ENCODE measurements at places on chromosomes 3 and 15.
A peak's percentile ranks its signal among the peaks of the same experiment; 100 is the strongest.

DNA sequence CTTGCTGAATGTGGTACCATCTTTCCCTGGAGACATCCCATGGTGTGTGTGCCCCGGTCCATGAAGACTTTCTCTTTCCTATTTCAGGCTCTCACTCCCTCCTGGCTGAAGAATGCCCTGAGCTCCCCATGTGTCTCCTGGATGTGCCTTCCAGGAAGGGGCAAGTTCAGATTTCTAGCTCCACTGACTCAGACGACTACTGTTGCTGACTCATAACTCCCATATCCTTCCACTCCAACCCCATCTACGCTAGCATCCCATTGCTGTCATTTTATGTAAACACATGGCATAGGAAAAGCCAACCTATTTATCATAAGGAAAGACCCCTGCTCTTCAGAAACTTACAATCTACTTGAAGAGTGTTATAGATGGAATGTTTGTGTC lies 95.0 kb downstream of the ADCY5 start:
- no peak for DNase-seq

DNA sequence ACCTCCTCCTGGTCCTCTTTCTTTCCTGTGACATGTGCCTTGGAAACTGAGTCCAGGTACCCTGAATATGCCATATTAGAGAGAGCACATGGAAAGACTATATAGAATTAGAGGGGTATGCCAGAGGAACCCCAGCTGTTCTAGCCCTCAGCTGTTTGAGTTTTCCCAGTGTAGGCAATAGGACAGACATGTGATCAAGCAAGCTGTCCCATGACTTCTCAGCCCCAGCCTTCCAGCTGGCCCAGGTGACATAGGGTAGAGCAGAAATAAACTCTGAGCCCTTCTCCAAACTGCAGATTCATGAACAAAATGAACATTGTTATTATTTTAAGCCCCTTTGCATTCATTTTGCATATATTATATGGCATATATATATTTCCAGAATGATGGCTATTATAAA lies 118.7 kb downstream of the PPM1L start:
- no peak for DNase-seq

GRCh38 chr3:124748560-124749198 lies 18.4 kb downstream of the UMPS start:
- no peak for DNase-seq

GRCh38 chr3:64440498-64440897 lies 215.2 kb upstream of the PRICKLE2 start:
- DNase-seq = no peak

DNA sequence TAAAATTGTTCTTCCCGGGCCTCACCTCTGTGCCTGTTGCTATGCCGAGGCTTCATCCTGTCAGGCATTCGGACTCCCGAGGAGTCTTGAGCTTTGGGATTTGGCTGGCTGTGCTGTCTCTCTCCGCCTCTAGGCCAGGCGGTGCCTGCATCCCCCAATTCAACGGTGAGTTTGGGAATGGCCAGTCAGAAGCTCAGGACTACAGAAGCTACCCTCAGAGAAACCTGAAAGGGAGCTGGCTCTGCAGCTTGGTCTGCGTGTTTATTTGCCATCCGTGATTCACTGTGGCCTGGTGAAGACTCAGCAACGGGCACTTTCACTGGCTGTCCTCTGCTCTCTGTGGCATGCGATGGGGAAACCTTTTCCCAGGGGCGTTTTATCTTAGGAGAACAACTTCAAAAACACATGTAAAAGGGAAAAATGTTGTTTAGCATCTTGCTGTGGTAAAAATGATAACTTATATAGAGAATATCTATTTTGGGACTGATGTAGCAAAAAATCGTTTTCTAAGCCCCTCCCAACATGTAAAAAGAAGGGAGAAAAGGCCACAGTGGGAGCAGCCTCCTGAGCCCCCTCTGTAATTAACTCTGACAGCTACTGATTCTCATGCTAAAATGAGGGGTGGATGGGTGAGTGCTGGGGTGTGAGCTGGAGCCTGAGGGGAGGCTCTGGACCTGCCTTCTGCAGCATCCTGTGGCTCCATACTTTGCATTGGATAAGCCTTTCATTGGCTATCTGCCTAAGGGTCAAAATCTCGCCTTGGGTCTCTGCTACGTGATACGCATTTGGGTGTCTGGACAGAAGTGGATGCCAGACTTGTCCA lies 103.4 kb upstream of the KLHL25 start:
- no peak for DNase-seq

DNA sequence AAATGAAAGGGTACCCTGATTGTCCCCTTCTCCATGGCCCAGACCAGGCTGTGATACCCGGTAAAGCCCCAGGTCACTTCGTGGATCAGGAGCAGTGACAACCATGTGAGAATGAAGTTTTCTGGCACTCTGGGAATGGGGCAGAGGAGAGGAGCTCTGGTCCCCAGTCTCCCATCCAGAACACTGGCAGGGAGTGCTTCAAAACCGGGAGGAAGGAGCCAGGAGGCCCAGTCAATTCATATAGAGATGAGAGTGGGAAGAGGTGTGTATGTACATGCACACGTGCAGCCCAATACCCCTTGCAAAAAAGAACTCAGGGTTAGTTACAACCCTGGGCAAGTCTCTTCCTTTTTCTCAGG lies 101.4 kb upstream of the TLE3 start:
- no peak for DNase-seq

- DNase-seq = no peak
Observed at GRCh38 chr3:131535131-131535530, 32.4 kb upstream of the MRPL3 start.

DNA sequence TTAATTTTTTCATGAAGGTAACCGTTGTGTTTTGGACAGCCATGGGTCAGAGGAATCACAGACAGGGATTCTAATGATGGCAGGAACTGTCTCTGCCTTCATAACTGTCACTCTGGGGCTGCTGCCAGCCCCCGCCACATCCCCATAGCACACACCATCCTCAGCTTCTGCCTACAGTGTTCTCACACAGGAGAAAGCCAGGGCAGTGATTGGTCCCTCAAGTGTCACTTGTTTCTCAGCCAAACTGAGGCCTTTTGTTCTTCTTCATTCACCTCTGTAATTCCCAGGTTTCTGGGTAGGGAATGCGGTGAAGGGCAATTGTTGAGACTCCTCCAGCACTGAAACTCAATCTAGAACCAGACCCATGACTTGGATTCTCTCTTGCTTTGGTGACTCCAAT lies 65.4 kb upstream of the C3orf80 start:
- DNase-seq = no peak

DNA sequence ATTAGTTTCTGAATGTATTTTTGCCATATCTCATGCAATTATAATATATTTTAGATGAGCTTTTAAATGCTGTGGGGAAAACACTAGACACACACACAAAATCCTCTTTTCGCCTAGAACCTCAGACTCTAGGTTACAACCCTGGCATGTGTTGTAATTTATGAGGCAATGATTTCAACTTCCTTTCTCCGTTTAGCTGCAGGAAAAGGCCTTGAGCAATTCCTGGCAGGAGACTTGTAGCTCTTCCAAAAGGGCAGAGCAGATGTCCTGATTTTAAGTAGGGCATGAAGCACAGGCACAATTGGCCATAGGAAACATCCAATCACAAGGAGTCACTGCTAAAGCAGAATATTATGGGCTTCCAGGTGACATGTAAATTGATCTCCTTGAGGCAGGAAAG lies 82.0 kb downstream of the GPR156 start:
- no peak for DNase-seq

- no peak for DNase-seq
Observed at GRCh38 chr15:79962178-79962577, 8.8 kb downstream of the BCL2A1 start.

GRCh38 chr3:15973940-15974339 lies 176.2 kb upstream of the ANKRD28 start:
- no peak for DNase-seq

DNA sequence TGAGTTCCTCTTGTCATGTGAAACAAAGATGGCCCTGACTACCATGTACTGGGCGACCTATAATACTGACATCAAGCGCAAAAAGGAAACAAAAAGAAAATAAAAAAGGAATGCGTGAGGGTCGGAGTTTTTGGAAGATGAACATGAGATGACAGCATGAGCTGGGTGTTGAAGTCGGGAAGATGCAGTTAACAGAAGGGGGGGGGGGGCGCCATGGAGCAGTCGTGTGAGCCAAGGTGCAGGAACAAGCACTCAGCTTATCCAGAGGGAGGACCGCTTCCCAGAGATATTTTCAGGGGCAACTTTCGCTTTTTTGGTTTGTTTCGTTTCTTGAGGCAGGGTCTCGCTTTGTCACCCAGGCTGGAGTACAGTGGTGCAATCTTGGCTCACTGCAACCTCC lies 110.2 kb downstream of the RORA start:
- no peak for DNase-seq

- DNase-seq = no peak
Observed at GRCh38 chr15:43483297-43484128, 9.4 kb downstream of the TP53BP1 start.

GRCh38 chr3:37752649-37753025 lies 109.0 kb upstream of the CTDSPL start:
- no peak for DNase-seq

GRCh38 chr3:116873142-116873541 lies 163.6 kb downstream of the TUSC7 start:
- DNase-seq = no peak

DNA sequence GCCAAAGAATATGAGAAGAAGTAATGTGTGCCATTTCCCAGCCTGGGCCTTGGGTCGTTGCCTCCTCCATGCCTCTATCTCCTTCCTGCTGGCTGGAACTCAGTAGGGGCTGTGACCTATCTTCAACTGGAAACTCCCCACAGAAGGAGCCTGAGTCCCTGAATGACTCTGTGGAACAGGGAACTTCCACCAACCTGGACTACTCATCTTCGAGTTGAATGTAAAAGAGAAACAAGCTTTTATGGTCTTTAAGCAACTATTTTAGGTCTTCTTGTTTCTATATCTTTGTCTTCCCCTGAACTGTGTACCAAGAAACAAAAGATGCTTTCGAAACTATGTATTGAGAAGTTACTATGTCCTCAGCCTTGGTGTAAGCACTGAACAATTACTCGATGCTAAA lies 355.3 kb upstream of the NR2F2 start:
- DNase-seq = no peak

DNA sequence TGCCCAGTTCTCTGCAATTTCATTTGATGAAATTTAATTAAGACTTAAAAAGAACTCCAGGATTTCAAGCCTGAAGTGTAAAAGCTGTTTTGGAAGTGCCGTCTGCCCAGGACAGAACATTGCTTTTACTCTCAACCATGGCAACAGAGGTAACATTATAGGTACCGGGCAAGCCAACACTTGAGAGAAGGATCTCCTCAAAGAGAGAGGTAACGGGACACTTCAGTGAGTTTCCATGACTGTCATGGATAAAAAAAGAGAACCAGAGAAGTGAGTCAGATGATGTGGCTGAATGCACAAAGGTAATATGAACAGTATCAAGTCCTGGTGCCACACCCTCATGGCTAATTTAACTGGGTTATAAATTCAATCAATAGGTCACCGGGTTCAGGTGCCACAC lies 130.2 kb upstream of the LMOD3 start:
- DNase-seq = no peak

DNA sequence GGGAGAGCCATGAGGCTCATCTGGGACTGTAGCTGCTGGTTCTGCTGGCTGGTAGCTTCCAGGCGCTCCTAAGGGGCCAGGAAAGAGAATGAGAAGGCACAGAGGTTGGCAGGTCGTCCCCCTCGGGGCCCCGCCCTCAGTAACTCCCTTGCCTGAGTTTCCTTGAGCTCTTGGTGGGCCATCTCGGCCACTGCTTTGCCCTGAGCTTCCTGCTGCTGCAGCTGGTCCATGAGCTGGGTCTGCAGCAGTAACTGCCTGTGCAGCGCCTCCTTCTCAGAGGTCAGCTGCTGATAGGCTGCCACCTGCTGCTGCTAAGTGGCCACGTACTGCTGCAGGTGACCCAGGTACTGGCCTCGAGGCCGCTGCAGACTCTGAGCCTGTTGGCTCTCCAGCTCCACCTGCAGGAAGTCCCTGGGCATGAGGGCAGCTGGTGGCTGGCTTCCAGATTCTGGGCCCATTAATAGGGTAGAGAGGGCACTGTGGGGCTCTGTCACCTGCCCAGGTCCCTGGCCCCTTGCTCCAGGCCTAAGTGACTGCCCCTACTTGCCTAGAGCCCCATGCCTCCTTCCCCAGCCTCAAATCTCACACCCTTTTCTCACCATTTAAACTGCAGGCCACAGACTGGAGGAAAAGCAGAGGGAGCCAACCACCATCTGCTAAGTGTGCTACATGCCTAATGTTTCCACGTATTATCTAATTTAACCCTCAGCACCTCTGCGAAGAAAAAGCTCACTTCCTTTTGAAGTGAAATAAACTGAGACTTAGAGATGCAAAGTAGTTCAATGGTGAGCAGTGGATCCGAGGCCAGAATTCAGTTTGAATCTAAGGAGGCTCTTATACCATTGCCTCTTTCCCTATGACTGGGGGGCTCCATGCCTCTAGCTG lies 10.8 kb upstream of the VPS33B start:
- DNase-seq = peak; percentile 49

- no peak for DNase-seq
Observed at GRCh38 chr15:27438403-27439375, 467.7 kb downstream of the GABRG3 start.

- no peak for DNase-seq
Observed at GRCh38 chr3:23430781-23431398, 227.8 kb downstream of the UBE2E2 start.

DNA sequence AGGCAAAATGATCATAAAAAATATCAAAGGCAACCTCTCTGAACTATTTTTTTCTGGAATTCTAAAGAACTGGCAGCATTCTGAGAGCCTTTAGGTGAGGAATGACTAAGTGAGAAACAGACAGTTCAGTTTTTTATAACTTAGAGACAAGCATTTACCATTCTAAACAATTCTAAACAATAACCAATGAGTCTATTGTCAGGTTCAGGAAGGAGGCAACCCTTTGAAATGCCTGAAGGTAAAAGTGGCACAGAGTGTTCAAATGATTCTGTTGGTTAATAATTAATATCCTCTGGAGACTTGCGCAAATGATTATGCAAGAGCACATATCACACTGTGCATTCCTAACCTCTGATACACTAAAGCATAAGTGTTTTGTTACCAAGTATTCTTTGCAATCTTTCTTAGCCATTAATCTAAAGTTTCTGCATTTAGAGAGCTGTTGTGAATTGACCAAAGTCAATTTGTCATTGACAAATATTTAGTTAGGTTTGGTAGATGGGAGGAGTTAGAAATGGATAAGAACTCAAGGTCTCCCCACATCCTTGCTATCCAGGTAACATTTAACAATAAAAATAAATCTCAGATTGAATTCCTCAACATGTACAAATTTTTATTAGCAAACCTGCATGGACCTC lies 9.2 kb upstream of the TGFBR2 start:
- DNase-seq = no peak

DNA sequence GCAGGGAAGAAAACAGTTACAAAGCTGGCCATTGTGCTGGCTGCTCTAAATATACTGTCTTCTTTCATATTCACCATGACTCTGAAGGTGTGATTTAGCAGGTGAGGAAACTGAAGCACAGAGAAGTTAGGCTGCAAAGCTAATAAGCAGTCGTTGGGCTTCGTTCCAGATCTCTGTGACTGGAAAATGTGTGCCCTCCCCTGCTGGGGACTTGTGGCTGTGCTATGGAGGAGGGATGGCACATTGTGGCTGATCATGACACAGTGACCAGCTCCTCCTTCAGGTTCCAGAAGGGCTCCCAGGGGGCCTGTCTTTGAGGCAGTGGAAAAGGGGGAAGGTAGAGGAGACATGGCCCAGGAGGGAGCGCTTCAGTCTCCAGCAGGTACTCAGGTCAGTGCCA lies 19.2 kb downstream of the PXK start:
- DNase-seq = no peak

GRCh38 chr3:17151598-17152373 lies 267.0 kb downstream of the PLCL2 start:
- DNase-seq = peak; percentile 84

GRCh38 chr15:92277776-92278175 lies 115.9 kb upstream of the ST8SIA2 start:
- DNase-seq = no peak

All from activated CD4-positive, alpha-beta T cell treated with anti-CD3 and anti-CD28 coated beads, Interleukin-2, amount 50 U/mL, for 4 hours (primary cell).